Large intestine (tissue), 12 donors: ENCODE measurements at places on chromosomes 7 and 10.
A peak's percentile ranks its signal among the peaks of the same experiment; 100 is the strongest.

DNA sequence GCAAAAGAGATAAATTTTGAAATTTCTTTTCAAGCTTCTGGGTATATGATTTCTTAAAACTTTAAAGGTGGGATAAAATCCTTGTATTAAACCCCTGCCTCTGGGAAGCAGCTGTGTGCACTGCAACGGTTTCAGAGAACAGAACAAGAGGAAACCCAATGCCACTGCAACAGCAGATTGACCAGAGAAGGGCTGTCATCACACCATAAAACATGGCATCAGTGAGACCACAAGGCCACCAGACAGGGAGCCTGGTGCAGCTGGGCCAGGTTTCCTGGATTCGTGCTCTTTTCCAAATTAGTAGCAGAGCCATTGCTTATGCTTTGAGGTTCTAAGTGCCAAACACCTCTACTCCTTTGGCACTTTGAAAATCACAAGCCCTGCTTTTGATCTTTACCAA is 152.4 kb downstream of the PRPF18 start:
- DNase-seq: no peak

DNA sequence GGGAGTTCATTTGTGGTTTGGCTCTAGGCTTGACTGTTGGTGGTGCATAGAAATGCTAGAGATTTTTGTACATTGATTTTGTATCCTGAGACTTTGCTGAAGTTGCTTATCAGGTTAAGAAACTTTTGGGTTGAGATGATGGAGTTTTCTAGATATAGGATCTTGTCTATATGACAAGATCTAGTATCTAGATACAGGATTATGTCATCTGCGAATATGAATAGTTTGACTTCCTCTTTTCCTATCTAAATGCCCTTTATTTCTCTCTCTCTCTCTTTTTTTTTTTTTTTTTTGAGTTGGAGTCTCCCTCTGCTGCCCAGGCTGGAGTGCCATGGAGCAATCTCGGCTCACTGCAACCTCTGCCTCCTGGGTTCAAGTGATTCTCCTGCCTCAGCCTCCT is 62.9 kb downstream of the MGAM2 start:
- no peak for DNase-seq

- DNase-seq: no peak
Observed at GRCh38 chr7:80932536-80932935, 13.7 kb upstream of the SEMA3C start.

- no peak for DNase-seq
Observed at GRCh38 chr10:110714356-110714755, 70.2 kb downstream of the RBM20 start.

DNA sequence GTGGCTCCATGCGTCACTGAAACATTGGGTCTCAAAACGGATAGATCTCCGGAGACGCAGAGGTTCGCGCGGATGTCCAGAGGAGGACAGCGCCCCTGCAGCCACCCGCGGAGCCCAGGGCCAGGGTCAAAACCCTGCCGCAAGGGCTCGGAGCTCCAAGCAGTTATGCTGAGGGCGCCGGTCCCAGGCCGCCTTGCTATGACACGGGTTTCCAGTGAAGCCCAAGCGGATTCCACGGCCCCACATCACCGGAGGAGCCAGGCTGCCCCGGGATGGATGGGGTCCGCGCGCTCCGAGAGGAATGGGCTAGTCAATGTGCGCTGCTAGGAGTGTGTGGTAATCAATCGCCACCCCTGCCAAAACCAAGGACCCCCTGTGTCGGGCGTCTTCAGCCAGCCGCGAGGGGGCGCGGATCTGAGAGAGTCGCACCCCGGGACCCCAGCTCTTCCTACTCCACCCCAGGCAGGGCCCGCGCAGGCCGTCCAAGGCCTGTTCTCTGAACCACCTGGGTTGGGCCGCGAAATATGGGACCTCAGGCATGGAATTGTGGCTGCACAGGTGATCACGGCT is 5.6 kb upstream of the EMX2 start:
- DNase-seq: no peak

GRCh38 chr10:124124123-124124768 is 30.8 kb upstream of the CHST15 start:
- DNase-seq: no peak

- no peak for DNase-seq
Observed at GRCh38 chr10:86035791-86036543, 330.6 kb downstream of the GRID1 start.

- DNase-seq: no peak
Observed at GRCh38 chr7:105325216-105325904, 63.4 kb downstream of the SRPK2 start.

DNA sequence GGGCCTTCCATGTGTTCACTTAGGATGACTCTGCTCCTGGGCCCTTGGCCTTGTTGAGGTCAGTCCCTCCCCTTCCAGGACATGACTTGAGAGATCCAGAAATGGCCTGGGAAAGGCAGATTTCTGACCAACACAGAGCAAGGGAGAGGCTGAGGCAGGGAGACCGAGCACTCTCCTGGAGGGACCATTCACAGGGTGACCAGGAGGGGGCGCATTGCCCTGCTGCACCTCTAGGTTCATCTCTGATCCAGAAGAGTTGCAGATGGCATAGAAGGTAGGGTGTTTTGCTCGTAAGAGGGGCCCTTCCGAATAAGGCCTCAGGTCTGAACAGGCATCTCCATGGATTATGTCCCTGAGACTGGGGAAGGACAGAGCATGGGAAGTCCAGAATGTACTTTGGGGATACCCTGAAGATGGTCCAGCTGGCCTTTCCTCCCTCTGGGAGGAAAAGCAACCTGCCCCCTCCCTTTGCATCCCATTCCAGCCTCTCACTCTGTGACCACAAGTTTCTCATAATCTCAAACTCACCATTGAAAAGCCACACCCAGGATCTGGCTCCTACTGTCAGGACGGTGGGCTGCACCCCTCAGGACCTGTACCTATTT is 6.6 kb downstream of the DMBT1 start:
- no peak for DNase-seq

- no peak for DNase-seq
Observed at GRCh38 chr7:29494350-29494749, 69.3 kb upstream of the PRR15 start.

GRCh38 chr10:121616291-121616690 is 18.0 kb upstream of the FGFR2 start:
- no peak for DNase-seq

DNA sequence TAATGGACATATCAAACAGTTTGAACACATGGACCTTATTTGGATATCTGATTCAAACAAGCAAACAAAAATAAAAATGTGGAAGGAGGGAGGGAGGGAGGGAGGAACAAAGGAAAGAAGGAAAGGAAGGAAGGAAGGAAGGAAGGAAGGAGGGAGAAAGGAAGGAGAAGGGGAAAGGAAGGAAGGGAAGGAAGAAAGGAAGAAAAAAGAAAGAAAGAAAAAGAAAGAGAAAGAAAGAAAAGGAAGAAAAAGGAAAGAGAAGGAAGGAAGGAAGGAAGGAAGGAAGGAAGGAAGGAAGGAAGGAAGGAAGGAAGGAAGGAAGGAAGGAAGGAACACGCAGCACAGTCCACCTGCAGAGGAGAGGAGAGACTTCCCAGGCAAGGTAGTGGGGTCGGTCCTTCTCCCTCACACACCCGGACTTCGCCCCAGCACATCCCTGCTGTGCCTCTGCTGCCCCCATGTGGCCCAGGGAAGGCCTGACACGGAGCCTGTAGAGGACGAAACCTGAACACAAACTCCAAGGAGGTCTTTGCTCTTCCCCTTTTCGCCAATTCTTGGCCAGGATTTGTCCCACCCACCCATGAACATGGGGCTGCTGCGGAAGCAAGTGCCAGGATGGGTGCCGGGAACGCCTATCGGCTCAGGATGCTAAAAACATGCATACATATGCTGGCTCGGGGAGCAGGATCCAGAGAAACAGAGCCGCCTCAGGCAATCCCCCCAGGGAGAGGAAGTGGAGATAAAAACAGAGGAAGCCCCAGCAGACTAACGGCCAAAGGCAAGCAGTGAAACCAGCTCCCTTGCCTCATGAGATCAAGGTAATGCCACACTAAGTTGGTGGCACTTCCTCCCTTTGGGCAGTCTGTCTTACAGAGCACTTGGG is 52.3 kb upstream of the DGKI start:
- DNase-seq: peak; percentile 74

GRCh38 chr10:11684717-11685645 is 57.2 kb upstream of the ECHDC3 start:
- DNase-seq: peak; percentile 89

- no peak for DNase-seq
Observed at GRCh38 chr7:116543664-116544063, 18.8 kb downstream of the CAV1 start.

- DNase-seq: no peak
Observed at GRCh38 chr10:68752711-68753350, 31.8 kb downstream of the CCAR1 start.

GRCh38 chr10:14751014-14751896 is 23.4 kb downstream of the FAM107B start:
- peak; percentile 17 for DNase-seq

DNA sequence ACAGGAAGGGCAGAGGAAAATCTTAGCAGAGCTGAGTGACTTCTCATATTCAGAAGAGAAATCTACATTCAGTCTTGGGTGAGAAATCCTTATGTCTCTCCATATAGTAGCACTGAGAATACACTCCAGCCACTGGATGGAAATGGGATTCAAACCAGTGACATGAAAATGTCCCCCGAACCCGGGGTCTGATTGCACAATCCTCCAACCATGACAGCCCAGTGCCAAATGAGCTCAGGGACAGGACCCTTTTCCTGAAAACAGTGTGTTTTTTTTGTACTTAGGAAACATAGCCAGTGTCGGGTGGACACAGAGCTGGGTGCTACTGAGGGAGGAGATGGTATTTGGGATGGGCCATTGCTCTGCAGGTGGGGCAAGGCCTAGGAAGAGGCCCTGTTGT is 185.6 kb downstream of the CXCL12 start:
- DNase-seq: no peak
